ENCODE measurements at places on chromosomes 5 and 9. TPM values are rescaled to one million over a fixed set of nuclear protein-coding genes. Genes with fewer than 3 reads are reported as not detected.

Gene LSM11
- total RNA-seq: 2.3 TPM

Gene RLN1
- total RNA-seq: 0.39 TPM

DNA sequence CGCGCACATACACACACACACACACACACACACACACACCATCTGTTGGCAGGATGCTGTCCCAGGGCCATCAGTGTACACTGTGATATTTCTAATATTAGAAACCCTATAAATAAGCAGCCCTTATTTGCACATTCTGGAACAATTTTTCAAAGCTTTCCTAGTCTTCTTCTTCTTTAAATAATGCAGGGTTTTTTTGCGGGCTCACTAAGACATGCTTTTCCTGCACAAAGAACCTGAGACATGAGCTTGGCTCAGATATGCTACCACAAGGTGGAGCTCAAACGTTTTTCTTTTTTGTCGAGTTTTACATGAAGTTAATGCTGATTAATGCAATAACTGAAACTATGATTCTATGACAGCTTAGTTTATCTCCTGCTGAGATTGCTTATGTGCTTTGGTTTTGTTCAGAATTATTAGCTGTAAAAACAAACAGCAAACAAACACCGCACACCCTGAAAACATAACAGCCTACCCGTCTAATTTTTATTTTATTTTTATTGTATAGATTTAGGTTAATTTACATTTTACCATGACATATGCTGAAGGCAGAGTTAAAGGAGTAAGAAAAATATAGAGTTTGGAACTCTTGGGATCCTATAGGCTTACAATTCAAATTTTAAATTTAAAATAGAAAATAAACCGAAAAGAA lies 95.8 kb downstream of the ALDH1A1 start:
- DNase-seq: peak; percentile 59

- no peak for DNase-seq
Observed at GRCh38 chr9:129604056-129604765, 16.7 kb downstream of the C9orf50 start.

Gene EHMT1
- total RNA-seq: 18.8 TPM

DNA sequence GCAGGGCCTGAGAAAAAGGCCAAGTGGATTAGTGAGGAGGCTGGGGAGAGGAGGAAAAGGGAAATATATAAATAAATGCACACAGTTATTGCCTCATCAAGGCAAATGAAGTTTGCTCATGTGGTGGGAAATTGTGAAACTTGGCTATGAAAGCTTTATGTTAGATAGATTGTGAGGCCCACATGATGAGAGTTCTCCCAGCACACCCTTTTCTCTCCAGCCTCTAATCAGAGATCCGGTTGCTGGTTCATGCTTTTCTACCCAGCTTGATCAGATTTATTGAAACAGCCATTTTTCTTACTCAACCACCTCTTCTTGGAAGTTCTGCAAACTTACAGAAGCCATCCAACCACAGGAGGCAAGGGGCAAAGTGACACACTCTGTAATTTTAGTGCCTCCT lies 125.8 kb upstream of the KLF4 start:
- DNase-seq: no peak

DNA sequence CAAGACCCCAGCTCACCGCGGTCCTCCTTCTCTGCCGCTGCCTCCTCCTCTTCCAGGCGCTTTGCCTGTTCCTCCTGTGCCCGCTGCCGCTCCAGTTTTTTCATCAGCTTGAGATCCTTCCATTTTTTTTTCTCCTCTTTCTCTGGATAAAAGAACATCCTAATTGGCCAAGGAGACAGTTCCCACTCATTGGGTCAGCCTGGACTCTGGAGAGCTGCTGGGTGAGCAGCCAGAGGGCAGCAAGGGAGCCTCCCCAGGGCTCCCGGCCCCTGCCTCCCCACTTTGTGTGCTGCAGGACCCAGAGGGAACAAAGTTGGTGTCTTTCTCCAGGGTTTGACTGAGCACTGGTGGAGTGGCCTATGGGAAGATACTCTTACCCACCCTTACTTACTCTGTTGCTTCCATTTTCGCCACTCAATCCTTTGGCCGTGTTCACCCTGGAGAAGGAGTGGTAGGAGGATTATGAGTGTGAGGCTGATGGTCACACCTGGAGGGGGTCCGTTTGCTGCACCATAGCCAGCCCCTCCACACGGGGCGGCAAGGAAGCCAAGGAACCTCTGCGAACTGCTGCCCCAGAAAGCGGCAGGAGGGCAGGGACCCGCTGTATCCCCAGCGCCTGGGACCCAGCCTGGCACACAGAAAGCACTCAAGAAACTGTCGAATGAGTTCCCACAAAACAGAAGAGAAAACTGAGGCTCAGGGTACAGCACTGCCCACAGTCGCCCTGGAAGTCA lies 708 bp downstream of the SPOUT1 start:
- no peak for DNase-seq

GRCh38 chr5:124622851-124623250 lies 123.6 kb downstream of the ZNF608 start:
- DNase-seq: no peak

Gene FRMD3
- 0.36 TPM for total RNA-seq

Gene PCDHA13
- not detected for total RNA-seq

Gene ENG
- 32.1 TPM for total RNA-seq

DNA sequence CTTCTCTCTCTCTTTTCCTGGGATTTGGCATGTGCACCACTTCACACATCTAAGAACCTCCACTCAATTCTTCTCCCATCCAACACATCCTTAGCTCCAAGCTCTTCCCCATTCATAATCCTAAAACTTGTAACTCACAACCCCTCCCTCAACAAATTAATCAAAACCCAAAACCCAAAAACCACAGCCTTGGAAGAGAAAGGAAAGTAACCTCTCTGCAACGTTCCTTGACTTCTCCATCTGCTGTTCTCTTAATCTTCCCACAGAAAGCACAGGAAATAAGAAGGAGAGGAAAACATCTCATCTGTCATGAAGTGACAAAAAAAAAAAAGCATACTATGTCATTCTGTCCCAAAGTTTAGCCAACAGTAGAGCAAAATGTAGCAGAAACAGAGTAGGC lies 66.2 kb downstream of the DRD1 start:
- DNase-seq: peak; percentile 18

DNA sequence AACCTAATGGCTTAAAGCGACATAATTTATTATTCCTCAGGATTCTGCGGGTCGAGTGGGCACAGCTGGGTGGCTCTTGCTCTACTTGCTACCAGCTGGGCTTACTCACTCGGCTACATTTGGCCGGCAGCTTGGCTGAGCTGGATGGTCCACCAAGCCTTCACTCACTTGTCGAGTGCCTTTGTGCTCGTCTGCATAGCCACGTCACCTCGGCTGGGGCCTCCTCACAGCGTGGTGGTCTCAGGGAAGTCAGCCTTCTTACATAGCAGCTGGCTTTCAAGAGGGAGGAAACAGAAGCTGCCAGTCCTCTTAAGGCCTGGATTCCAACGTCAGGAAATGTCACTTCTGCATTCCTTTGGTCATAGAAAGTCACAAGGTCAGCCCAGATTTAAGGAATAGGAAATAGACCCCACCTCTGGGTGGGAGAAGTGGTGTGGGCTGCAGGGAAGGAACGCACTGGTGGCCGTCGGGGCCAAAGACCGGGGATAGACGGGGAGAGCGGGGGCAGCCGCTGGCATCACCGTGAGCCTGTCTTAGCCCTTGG lies 75.1 kb upstream of the RUFY1 start:
- no peak for DNase-seq

- peak; percentile 4 for DNase-seq
Observed at GRCh38 chr5:61993295-61993927, 312.6 kb upstream of the KIF2A start.

DNA sequence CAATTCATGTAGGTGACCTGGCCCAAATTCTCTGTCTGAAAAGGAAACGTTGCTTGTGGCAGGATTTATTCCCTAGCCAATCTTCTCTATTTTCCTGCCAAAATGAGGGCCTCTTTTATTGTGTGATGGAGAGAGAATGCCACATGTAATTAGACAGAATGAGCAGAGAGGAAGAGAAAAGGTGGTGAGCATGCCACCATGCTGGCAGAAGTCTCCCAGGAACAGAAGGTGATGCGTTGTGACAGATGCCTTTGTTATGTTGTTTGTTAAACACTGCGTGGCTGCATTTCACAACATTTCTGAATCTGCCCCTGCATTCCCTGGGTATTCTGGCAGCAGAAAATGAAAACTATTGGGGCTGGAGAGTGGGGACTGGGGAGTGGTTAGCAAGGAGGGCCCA lies 577.6 kb downstream of the TLR4 start:
- DNase-seq: no peak

GRCh38 chr9:33719581-33720374 lies 75.6 kb upstream of the PRSS3 start:
- no peak for DNase-seq

DNA sequence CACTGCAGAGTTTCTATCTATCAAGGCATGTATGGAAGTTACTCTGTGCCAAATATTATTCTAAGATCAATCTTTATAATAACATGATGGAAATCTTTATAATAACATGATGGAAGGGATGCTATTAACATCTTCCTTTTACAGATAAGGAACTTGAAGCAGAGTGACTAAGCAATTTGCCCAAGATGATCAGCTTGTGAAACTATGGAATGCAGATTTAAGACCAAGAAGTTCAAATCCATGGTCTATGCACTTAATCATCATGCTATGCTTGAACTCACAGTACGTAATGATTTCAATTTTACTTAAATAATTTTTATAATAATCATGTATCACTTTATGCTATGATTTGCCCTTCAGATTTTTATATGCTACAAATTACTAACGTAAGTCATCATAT lies 123.1 kb downstream of the DNAH5 start:
- DNase-seq: no peak

Gene PCDHB10
- 0.78 TPM for total RNA-seq

GRCh38 chr5:148011398-148012137 lies 52.2 kb upstream of the SPINK5 start:
- peak; percentile 90 for DNase-seq

DNA sequence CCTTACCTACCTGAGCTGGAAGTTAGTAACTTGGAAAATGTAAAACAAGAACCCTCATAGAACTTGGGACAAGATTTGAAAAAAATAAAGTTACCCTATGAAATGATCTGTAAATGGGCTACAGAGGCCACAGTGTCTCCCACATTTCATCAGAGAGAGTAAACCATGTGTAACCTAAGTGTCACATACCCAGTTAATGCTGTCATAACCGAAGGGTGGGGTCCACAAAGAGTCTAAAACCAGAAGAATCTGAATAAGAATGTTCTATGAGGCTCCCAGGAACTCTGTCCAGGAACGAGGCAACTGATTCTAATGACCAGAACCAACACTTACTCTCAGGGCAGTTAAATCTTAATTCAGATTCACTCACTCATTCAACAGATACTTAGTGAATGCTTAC lies 1.0 kb upstream of the FAM13B start:
- peak; percentile 18 for DNase-seq

Gene P4HA2
- total RNA-seq: 264 TPM

Gene ADGRD2
- not detected for total RNA-seq

DNA sequence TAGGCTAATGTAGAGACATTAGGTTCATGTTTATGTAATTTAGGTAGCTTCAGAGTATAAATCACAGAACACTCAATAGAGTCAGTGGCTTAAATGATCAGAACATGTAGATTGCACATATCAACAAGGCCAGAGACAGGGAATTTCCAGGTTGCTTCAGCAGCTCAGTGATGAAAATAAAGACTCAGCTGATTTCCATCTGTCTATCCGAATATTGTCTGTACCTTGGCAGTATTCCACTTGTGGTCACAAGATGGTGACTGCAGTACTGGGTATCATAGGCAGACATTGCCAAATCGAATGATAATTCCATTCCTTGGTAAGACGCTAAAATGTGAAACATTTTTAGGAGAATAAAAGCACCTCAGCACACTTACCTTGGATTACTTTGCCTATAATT lies 702.2 kb downstream of the MAT2B start:
- no peak for DNase-seq

All from RPMI7951 (cell line).